Neural progenitor cell (in vitro differentiated cells): ENCODE measurements at places on chromosomes 1 and 21. TPM values are rescaled to one million over a fixed set of nuclear protein-coding genes. Genes with fewer than 3 reads are reported as not detected.

- H3K36me3 ChIP-seq: no peaks in the 10 kb centered on the region
- DNase-seq: no peak
- no peak overlapping the region for H3K4me3 ChIP-seq
- H3K27ac ChIP-seq: no peak overlapping the region
- no peaks in the 10 kb centered on the region for H3K27me3 ChIP-seq
Measured at GRCh38 chr1:45785583-45785982, 17.8 kb upstream of the MAST2 start.

DNA sequence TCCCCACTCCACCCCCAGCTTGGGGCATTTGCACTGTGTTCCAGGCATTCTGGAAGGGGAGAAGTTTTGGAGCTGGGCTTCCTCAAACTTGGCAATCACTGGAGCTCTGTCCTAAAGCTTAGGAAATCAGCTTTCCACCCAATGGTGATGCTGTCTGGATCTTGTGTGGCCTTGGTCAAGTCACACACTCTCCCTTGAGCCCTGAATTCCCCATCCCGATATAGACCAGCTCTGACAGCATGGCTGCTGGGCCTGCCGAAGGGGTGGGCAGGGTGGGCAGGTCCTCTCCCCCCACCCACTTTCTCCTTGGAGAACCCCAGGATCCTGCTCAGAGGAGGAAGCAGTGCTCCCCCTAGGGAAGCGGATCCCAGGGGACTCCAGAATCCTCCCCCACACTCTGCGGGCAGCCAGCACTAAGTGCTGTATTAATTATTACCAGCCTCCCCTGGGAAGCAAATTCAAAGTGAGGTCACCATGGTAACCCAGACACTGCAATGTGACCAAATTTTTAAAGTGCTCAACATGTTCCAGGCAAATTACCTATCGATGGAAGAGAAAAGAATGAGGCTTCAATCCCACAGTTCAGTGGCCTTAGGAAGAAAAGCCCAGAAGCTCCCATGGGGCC, 21.3 kb upstream of the LDLRAP1 start:
- H3K36me3 ChIP-seq: no peaks in the 10 kb centered on the region
- H3K4me1 ChIP-seq: no peaks in the 10 kb centered on the region
- H3K4me3 ChIP-seq: no peak overlapping the region
- no peak overlapping the region for H3K27ac ChIP-seq

GRCh38 chr1:93735722-93736121, 54.1 kb upstream of the BCAR3 start:
- no peaks in the 10 kb centered on the region for H3K27me3 ChIP-seq
- H3K4me3 ChIP-seq: no peak overlapping the region
- no peak overlapping the region for H3K27ac ChIP-seq
- H3K36me3 ChIP-seq: no peaks in the 10 kb centered on the region
- DNase-seq: no peak

DNA sequence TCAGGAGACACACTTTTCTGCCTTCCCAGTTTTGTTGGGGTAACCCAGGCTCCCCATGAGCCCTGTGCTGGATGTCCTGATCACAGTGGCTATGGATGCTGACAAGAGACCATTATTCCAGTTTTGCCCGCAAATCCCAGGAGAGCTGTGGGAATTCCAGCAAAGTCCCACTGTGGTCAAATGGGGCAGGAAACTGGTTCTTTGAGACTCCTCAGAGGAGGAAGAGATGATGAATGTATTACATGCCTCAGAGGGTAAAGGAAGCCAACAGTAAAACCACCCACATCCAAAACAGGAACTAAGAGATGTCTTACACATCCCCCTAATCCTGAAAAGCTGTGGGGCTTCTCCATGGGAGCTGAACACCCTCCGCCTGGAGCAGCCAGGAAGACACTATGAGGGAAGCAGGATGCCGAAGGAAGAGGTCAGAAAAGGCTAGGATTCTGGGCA, 12.8 kb upstream of the MPZL1 start:
- peaks cover 44% of the 10 kb centered on the region for H3K4me1 ChIP-seq
- no peak for DNase-seq
- H3K27me3 ChIP-seq: peaks cover 16% of the 10 kb centered on the region
- no peak overlapping the region for H3K27ac ChIP-seq

The SV2A gene
- total RNA-seq: 31.6 and 47.1 TPM in 2 replicates

The SLC1A7 gene
- not detected in 2 replicates for total RNA-seq
